ENCODE measurements at places on chromosomes 5 and 9.

- no peak for DNase-seq
Measured at GRCh38 chr5:54573812-54574489, 56.4 kb downstream of the SNX18 start.

DNA sequence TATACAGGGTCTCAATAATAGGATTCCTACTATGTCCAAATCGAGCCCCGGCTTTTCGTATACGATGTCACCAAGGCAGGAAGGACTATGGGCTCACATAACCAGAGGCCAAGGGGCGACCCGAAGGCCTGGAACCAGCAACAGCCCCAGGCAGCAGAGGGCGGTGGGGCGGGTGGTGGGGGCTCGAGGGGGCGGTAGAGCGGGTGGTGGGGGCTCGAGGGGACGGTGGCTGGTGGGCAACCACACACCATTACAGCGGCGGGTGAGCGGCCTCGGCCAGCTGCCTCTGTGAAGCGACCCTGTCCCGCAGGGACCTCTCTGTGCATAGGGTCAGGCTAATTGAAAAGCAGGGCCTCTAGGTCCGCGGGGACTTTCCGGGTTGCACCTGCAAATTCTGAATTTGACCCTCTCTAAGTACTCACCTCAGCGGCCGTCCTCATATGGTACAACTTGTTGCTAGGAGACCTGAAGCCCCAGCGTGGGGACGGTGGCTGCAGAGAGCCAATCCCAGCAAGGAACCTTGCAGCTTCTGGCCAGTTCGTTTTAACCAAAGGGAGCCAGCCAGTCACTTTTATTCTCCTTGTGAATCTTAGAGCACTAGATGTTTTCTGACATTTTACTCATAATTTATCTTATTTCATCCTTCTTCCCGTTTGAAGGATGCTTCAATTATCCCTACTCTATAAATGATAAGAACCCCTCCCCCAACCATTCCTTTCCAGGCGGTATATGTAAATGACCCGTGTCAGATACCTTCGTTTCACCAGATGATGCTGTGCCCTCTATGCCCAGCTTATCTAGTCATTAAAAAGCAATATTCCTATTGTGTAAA lies at the start of gene NME5:
Gene NME5, minus strand, starts transcription at position 480 of the 832 bp plus-strand sequence. CDS start 648 bp downstream, outside the sequence.
- peak; percentile 6 for DNase-seq

DNA sequence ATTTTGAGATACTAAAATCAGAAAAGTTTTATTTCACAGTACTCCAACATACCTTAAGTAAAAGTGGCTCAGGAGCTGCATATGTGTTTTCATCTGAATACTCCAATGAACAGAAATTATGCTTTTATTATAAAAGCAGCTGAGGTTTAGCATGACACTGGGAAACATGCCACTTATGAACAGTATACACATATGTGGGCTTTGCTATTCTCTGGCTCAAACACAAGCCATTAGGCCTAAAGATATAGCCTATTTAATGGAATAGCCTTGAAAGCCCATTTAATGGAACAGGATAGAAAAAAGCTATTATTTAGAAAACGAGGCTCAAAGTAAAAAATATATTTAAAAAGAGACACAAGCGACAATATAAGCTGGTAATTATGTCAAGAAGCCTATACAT lies 74.1 kb downstream of the SLC38A9 start:
- DNase-seq, result no peak

GRCh38 chr5:132644177-132644576 lies 13.8 kb upstream of the IL13 start:
- no peak for DNase-seq

DNA sequence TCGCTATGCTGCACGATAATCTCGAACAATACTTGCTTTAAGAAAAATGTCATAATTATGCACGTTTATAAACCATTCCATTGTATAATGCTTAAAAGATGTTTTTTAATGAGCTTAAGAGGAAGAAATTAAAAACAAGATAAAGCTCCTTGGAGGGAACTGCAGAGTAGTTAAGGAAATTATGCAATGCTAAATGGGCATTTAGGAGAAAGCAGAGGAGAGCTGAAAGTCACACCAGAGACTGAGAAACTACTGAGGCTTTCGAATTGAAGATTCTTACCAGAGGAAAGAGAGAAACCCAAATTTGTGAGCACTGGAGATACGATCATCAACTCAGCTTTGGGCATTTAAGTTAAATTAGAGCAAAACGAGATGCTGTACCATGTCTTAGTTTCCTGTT lies 119.4 kb downstream of the CDH10 start:
- DNase-seq, result no peak

DNA sequence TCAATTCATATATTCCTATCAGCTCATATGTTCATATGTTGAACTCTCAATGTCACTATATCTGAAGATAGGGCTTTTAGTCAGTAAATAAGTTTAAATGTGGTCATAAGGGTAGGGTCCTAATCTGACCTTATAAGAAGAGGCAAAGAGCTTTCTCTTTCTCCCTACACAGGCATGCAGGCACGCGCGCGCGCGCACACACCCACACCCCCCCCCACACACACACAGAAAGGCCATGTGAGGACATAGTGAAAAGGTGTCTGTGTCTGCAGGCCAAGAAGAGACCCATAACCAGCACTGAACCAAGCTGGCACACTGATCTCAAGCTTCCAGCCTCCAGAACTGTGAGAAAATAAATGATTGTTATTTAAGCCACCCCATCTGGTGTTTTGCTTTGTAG lies 76.0 kb downstream of the PDE4D start:
- DNase-seq, result no peak

All from NCI-H1436 treated with DMSO at 0.1 percent for 48 hours (cell line).